ENCODE measurements at places on chromosomes 4 and X.

GRCh38 chr4:139189972-139190371 lies 13.0 kb upstream of the ELF2 start:
- DNase-seq = no peak

DNA sequence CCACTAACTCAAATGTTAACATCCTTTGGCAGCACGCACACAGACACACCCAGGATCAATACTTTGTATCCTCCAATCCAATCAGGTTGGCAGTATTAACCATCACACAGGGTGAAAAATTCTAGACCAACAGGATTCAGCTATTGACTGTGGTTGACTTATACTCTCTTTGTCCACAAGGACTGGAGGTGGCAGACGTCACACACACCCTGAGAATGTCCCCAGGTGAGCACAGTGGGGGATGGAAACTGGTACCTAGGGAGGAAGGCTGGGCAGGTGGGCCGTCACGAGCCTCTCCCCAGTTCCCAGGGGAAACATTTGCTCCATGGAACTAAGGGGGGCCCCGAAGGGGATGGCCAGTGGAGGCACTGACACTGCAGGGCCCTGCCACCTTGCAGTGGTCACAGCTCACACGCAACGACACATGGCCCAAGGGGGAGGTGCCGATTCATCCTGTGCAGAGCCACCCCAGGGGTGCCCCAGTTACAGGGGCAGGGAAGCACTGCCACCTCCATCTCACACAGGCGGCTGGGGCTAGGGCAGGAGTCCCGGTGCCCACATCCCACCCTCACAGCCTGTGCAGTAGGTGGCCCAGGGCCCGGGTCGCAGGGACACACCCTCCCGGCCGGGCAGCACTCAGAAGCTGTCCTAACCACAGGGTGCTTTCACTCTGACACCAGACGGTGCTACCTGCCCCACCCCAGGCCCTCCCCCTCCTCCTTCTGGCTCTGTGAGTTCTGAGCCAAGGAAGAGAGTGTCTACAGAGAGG lies 17.4 kb downstream of the ZFYVE28 start:
- DNase-seq = no peak

DNA sequence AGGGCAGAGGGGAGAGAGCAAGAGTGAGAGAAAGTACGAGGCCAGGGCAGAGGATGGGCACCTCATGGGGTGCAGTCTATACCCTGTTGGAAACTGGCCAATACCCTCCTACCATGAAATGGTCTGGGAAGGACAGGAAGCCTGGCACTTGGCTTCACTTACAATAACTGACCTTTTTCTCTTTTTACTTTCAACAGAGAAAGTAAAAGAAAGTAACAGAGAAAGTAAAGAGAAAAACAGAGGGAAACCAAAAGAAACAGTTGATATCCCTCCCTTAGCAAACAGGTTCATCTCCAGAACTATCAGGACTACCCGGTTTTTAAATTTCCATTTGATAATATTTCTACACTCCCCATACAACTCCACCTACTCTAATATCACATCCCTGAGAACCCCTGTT lies 20.6 kb downstream of the ARL13A start:
- DNase-seq = no peak

DNA sequence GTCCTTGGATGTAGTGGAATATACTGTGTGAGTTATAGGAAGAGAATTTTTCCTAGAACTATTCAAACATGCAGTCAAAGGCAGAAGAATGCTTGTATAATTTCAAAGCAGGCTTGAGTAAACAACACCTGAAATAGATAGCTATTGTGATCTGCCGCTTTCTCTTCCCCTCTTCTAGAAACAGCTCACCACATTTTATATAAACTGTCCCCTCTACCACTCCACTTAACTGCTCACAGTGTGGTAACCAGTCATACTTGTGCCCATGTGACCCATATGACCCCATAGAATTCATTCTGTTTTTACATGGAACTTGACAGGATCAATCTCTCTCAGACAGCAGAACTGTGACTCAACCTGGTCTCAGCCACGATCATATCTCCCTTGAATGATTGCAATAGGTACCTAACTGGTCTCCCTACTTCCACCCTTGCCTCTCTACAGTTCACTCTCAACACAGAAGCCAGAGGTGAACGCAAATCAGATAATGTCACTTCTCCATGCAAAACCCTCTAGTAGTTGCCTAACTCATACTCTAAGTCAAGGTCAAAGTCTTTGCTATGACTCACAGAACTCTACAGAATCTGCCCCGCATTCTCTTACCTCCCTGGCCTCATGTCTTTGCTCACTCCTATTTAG lies 85.6 kb upstream of the EFHC2 start:
- DNase-seq = no peak

DNA sequence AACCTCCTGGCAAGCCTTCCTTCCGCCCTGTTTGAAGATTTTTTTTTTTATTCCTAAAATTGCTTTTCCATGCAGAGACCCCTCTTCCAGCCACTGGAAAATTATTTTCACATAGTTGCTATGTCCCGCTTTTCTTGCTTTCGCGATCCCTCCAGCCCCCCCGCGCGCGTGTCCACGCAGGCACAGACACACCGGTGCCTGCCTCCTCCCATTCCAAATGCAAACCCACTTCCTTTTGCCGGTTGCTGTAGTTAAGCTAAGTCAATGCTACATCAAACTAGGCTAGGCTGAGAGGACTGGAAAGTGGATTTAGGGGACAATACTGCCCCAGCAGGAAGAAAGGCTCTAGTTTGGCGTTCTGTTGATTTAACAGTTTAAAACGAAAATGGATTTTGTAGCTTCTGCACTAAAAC lies 111.0 kb downstream of the DHX15 start:
- peak; percentile 54 for DNase-seq

DNA sequence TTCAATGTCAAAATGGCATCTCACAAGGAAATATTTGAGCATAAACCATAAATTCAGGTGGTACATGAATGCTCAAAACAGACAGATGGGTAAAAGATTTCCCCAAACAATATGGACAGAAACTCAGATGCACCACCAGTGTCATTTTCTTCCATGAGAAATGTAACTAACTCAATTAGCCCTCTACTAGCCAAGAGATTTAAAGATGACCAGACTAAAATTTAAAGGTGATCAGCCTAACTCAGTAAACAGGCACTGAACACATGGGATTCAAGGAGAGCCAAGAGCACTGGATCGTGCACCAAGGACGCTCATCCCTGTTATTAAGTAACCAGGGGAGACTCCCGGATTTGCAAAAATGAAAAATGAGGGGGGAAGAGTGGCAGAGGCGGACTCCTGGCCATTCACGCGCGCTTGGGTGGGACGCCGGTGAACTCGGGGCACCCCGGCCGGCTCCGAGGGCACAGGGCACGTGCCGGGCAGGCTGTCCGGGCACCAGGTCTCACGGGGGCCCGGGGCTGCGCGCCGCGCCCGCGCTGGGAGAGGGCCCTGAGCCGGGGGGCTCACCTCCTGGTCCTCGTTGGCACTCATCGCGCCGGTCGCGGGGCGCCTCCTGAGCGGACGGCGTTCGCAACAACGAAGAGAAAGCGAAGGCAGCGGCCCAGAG lies 490 bp downstream of the RWDD4 start:
- peak; percentile 20 for DNase-seq

DNA sequence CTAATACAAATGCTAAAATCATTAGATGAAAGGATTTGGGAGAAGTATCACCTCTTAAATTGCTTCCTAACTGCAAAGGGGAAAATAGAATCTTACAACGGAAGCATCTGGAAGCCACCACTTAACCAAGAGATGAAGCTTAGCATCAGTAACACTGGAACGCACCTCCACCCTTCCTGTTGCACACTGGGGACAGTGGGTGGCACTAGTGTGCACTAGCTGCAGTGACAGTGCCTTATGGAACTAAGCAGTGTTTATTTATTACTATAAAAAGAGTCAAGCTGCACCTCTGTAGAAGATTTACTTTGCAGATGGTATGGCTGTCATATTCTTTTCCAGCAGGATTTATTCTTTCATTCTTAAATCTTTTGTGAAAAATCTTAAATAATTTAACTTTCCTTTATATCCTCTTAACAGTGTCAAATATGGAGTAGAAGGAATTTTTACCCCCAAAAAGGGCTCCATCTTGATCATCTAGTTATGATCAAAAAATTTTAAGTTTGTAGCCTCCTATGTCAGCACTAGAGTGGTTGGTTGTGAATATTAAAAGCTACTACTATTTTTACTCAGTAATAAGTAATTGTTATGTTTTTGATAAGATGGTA lies 76.7 kb downstream of the SCD5 start:
- DNase-seq = no peak

Data from muscle of arm (tissue), 14 donors.